ENCODE measurements at places on chromosomes 5 and 9.

DNA sequence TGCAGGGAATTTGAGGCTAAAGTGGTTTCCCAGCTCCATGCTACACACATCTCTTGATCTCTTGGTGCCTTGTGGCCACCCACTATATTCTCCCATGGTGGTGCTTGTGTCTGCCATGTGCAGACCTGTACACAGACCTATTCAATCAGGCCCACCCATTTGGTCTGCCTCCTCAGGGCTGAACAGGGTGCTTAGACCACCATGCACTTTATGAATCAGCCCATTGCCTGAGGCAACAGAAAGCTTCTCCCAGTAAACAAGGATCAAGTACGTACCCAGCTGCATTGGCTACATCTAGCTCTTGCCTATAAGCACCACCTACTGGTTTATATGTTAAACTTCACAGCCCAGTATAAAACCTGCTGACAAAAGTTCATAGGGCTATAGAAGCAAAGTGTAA is 664.3 kb upstream of the EDIL3 start:
- DNase-seq = no peak

DNA sequence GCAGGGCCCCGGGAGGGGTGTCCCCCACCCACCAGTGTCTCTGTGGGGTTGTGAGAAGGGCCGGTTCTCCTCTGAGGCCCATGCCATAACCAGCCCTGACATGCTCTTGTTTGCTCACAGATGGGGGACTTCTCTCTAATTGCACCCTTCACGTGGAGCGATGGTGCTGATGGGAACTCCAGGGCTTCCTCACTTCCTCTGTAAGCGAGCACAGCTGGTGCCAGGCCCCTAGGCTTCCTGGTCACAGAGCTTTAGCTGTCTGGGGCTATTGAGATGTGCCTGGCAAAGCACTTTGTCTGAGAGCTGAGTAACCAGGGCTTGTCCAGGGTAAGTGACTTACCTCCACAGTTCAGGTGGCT is 36.4 kb downstream of the PHF2 start:
- no peak for DNase-seq

DNA sequence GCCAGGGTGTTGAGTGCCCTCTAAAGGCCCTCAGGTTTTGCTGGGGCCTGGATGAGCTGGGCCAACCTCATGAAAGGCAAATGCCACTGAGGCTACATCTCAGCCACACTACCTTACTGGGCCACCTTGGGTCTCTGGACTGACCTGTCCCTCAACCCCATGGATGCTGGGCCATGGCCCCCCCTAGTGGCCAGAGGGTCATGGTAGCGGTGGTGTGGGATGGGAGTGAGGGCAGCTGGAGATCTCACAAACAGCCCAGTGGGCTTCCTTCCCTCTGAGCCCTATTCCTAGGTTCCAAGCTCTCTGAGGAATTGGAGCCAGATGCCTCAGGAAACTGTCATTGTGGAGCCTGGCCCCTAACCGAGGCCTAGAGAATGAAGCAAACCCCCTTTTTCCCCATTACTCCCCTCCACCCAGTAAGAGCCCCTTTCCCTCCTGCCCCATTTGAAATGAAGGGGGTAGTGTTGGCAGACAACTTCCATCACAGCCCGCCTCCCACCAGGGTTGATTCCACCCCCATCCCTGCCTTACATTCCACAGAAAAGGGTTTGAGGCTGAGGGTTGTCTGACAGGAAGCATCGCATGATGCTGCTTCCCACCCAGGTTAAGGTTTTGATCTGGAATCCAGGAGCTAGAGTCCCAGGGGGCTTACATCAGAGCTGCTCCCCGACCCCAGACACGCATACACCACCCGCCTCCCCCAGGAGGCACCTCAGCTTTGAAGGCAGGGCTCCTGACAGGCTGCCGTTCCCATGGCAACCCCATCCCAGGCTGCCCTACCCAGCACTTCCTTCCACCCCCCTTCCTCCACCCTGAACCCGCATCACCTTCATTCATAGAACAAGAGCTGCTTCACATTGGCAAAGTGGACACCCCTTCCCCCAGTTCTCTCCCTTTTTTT is 63.9 kb downstream of the PCDH1 start:
- DNase-seq = no peak

DNA sequence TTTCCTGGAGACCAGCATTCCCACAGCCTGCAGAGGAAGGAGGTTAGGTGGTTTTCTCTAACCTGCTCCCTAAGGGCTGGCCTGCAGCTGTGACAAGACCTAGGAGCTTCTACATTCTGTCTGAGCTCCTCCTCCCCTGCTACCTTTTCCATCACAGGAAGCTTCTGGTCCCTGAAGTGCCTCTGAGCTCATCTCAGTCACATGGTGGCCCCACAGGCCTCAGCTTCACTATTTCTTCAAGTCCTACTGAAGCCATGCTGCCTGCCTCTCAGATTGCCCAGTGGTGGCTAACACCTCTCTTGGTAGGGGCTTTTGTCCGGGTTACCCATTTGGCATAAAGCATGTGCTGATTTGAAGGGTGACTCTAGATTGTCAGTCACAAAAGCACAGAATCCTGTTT is 259.4 kb downstream of the CRB2 start:
- DNase-seq = no peak

DNA sequence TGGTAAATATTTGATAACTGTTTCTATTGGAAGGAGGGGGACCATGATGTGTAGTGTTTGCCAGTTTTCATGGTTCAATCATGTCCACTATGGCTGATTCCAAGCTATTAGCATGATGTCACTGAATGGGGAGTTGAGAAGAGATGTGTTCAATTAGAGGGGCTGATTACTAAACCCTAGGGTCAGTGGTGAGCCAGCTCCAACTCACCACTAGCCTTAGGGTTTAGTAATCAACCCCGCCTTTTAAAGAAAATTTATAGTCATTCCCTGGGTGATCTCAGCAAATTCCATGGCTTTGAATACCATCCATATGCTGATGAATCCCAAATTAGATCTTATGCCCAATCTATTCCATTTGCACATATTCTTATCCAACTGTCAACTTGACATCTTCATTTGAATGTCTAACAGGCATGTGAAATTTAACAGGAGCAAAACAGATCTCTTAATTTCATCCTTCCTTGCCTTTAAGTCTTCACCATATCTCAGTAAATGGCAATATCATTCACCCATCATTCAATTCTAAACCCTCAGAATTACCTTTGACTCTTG is 98.8 kb downstream of the GCNT1 start:
- DNase-seq = no peak

GRCh38 chr9:119487118-119487827 is 118.0 kb upstream of the BRINP1 start:
- no peak for DNase-seq

GRCh38 chr9:99296291-99296951 is 74.3 kb downstream of the SEC61B start:
- DNase-seq = peak; percentile 70

GRCh38 chr9:124506931-124507879 is at the start of gene NR5A1:
NR5A1 (minus strand) TSS chr9:124507399; CDS start chr9:124503395, 4,004 bp downstream.
- DNase-seq = peak; percentile 46

DNA sequence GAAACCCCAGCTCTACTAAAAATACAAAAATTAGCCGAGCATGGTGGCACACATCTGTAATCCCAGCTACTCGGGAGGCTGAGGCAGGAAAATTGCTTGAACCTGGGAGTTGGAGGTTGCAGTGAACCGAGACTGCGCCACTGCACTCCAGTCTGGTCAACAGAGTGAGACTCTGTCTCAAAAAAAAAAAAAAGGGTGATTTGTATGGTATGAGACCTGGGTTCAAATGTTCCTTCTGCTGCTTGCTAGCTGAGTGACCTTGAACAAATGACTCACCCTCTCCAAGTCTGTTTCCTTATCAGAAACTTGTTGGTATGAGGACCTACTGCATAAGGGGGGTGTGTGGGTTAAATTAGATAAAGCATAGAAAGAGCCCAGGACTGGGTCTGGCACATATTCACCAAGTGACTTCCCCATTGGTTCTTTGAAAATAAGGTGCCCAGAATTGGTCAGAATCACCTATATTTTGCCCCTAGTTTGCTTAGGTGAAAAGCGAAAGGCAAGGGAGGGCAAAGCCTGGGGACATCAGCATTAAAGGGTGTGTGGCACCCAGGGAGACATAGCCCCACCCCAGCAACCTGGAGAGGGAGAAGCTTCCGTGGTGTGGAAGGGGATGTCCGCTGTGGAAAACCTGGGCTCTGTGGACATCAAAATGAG is 9.9 kb downstream of the SLC25A25 start:
- no peak for DNase-seq

Data from sciatic nerve (tissue), 2 donors.